Fibroblast of lung (primary cell): ENCODE measurements at places on chromosomes 3 and 15. TPM values are rescaled to one million over a fixed set of nuclear protein-coding genes. Genes with fewer than 3 reads are reported as not detected.
A peak's percentile ranks its signal among the peaks of the same experiment; 100 is the strongest.

DNA sequence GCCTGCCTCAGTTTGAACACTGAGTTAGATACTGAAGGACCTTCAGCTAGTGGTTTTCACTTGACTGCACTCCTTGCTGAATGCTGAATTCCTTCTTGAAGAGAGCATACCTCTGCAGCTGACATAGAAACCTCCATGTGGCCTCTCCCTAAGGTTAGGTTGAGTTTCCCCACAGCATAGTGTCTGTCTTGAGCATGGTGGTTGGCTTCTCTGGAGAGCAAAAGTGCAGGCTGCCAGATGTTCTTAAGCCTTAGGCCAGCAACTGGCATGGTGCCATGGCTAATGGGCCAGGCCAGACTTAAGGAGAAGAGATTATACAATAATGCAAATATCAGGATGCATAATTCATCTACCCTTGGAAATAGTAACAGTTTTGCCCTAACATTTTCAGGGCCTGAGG, 545.6 kb upstream of the ZNF385D start:
- peak; percentile 76 for DNase-seq

KLHL40 gene
- not detected in 2 replicates for total RNA-seq

GRCh38 chr15:48336940-48337339, 5.7 kb downstream of the DUT start:
- peak; percentile 2 for DNase-seq

GRCh38 chr15:39181940-39182339, 398.9 kb upstream of the THBS1 start:
- no peak for DNase-seq

- peak; percentile 62 for DNase-seq
Observed at GRCh38 chr3:179181021-179181472, 32.9 kb downstream of the PIK3CA start.

MB21D2 gene
- 3.5 and 3.6 TPM in 2 replicates for total RNA-seq

ITGA11 gene
- 29.6 and 43.7 TPM in 2 replicates for total RNA-seq

DNA sequence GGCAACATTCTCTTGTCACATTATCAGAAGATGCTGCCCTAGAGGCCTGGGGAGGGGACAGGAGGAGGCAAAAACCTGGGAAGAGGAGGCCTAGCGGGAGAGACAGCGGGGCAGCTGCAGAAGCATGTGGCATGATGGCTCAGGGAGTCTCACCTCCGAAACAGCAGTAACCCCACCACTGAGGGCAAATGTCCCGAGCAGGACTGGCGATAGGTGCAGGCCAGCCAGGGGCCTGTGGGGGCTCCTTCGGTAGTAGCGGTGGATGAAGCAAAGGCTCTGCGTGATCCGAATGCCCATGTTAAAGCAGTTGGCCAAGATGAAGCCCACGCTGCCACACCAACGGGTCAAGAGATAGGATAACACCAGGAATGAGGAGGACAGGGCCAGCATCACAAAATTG, 38.0 kb downstream of the RFT1 start:
- no peak for DNase-seq

NEK10 gene
- total RNA-seq, result 16.4 and 23.0 TPM in 2 replicates

DNA sequence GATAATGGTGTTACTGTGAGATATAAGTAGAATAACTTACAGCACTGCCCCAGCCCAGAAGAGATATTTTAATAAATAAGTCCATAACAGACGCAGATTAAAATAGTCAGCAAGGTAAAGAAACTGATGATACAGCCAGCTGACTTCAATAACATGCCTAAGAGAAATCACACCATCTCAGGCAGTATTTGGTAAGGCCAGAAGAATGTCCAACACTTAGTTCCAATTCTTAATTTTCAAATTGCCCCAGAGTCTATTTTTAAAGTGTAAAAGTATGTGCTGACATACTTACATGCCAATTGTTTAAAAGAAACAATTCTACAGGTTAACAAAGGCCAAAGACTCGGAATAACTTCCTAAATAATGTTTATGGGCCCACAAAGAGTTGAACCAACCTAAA, 1.6 kb downstream of the GNB4 start:
- peak; percentile 33 for DNase-seq

DNA sequence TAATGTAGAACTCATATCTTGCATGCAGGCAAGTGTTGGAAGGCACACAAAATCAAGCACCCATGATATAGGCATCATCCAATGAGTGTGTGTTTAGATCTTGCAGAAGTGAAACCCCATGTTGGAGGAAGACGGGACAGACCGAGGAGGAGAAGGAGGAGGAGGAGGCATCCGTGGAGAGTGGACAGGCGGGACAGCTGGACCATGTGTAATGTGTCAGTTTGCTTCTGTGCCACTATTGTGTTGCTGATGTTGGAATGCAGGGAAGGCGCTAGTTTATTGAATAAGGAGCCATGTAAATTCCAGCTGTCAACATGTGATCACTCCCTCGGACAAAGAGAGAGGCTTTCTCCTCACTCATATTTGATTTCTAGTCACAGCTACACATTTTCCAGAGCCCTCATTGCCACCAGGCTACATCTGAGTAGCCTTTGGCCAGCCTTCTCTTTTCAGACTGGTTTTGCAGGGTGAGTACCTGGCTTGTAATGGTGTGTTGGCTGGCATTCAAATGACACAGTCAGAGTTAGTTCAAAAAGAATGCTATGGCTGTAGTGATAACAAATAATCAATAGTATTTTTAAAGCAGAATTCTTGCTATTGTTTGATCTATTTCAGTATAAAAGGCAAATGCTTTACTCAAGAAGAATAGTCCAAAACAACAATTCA, 1037.6 kb upstream of the NR2F2 start:
- no peak for DNase-seq

GRCh38 chr3:9179826-9180763, 69.4 kb downstream of the SRGAP3 start:
- no peak for DNase-seq

- no peak for DNase-seq
Observed at GRCh38 chr15:41810651-41811431, 17.1 kb upstream of the JMJD7 start.

DNA sequence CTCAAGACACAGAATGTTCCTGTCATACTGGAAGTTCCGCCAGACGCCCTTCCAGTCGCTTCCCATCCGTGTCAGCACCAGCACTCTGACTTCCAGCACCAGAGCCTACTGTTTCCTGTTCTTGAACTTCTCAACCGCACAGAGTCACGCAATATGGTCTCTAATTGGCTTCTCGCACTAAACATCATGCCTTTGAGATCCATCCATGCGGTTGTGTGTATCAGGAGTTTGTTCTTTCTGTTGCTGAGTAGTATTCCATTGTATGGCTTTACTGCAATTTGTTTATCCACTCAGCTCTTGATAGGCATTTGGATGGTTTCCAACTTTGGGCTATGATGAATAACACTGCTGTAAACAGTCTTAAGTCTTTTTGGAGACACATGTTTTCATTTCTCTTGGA, 112.1 kb downstream of the LRRK1 start:
- peak; percentile 35 for DNase-seq

- DNase-seq, result peak; percentile 34
Observed at GRCh38 chr3:56282341-56282740, 185.9 kb downstream of the ERC2 start.

GRCh38 chr3:78941587-78941986, 826.2 kb downstream of the ROBO1 start:
- peak; percentile 93 for DNase-seq

DNA sequence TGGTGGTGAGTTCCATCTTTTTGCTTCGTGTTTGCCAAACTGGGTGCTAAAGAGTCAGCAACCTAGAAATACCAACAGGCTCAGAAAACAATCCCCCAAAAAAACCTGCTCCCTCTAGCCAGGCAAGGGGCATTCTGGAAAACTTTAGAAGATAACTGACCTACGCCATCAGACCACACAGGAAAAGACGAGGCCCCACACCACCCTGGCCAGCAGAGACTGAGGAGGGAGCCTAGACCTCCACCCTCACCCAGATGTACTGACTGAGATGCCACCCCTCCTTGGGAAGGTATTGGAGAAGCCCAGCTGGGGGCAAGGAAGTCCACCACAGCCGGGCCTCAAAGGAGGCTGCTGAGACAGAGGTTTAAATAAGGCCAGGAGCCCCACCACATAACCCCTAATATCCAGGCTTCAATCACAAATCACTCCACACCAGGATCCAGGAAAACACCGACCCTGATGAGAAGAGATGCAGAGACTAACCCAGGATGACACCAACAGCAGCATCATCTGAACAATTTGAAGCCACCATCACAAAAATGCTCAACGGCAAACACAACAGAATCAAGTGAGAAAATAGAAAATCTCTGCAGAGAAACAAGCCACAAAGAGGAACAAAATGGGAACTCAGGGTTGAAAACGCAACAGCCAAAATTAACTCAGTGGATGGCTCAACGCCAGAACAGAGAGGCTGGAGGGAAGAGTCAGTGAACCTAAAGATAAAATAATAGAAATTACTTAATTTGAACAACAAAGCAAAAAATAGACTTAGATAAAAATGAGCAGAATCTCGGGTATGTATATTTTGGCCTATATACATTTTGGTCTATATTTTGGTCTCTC, 61.0 kb downstream of the TPRA1 start:
- no peak for DNase-seq

C3orf62 gene
- 1.5 TPM in 2 replicates for total RNA-seq

MAN2C1 gene
- total RNA-seq, result 94.3 and 124 TPM in 2 replicates

DNA sequence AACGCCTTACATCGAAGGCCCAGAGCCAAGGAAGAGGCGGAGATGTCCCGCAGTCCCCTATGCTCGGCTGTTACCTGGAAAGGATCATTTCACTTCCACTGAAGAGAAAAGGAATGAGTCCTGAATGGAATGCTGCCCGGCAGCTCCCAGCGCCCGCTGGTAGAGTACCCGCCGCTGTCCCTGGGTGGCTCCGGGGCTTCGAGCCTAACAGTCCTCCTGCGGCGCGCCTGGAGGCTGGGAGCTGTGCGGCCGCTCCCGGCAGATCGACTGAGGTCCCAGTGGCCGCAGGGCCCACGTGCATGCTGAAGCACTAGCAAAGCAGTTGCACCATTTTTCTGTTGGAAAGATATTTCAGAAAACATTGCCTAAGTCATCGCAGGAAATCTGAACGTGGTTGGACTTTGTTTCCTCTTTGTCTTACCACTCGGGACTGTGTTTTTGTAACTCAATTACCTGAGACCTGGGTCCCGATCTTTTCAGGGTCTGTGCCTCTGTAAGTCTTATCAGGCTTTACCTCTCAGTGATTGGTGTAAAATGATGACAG, 984 bp downstream of the RNU6-1 start:
- DNase-seq, result peak; percentile 42

FOXL2NB gene
- total RNA-seq, result not detected in 2 replicates

- no peak for DNase-seq
Observed at GRCh38 chr3:195226445-195226844, 44.5 kb downstream of the XXYLT1 start.

DNA sequence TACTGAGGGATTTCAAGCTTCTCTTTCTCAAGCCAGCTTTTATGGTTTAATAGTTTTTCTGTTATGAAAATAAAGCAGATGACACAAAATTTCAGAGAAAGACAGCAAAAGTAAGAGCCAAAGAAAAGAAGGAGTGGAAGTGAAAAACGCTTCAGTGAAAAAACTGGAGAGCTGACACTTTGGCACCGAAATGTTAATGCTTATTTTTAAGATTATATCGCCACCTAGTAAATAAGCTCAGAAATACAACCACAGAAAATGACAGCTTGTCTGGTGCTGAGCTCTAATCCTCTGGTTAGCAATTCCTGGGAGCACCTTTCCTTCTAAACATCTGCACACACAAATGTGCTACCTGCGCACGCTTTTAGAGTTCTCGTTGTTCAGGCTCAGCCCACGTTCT, 101.6 kb downstream of the ZPLD1 start:
- peak; percentile 58 for DNase-seq

GRCh38 chr3:85652360-85652759, 693.6 kb downstream of the CADM2 start:
- no peak for DNase-seq

- no peak for DNase-seq
Observed at GRCh38 chr15:100690032-100690794, 87.8 kb downstream of the ASB7 start.

DNA sequence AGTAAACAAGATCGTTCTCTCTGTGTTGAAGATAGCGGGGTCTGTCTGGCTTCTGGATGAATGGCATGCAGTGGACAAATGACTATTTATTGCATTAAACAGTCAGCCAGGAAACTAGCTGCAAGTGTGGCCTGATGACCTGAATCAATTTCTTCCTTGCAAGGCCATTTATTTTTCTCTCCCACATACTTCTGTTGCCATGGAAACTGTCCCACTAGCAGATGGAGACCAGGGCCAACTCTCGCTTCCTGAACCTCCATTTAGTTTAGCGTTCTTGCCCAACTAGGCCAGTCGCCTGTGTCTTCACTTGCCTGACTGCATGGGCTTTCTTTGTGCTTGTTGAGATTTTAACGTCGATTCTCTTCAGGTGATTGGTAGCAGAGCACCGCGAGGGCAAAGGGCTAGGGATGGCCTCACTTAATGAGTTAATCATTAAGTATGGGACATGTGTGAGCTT, 27.6 kb downstream of the LMCD1 start:
- DNase-seq, result peak; percentile 84

GRCh38 chr15:40345867-40346578, 4.8 kb upstream of the PHGR1 start:
- no peak for DNase-seq

DNA sequence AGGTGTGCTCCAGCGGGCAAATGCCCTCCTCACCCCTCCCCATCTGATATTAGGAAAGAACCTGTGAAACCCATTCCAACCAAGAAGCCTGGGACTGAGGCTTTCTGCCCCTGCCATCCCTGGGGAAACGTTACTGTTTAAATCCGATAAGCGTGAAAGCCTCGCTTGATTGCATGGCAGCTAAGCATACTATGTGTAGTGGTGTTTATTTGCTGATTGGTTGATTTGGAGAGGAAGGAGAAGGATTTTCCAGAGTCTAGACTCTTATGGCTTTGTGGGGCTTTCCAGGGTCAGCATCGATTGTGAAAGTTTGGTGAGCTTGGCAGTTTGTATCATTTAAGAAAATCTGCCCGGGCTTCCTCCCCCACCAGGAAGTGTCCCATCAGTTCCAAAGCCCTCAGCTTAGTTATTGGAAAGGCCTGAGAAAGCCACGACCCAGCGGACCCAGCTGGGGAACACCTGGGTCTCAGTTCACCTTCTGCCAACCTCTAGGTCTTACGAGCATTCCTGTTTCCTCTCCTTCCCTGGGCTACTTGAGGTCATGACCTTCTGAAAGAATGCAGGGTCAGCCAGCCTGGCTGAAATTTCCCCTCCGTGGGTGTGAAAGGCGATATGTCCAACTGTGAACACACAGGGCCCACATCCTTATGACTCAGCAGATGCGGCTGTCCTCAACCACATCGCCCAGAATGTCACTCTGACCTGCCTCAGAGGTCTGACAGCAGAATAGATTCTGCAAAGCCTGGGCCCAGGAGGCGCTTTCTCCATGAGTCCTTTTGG, 62.8 kb upstream of the HERC1 start:
- peak; percentile 80 for DNase-seq
